ENCODE measurements at places on chromosomes 6 and 20. TPM values are rescaled to one million over a fixed set of nuclear protein-coding genes. Genes with fewer than 3 reads are reported as not detected.

Gene CPNE5
- 0.26 TPM for total RNA-seq

Gene PAK5
- 1.4 TPM for total RNA-seq

Gene HELZ2
- total RNA-seq = 31.1 TPM

Gene CST4
- total RNA-seq = not detected

Gene KHDC3L
- total RNA-seq = not detected
